ENCODE measurements at places on chromosomes 3 and 15.

DNA sequence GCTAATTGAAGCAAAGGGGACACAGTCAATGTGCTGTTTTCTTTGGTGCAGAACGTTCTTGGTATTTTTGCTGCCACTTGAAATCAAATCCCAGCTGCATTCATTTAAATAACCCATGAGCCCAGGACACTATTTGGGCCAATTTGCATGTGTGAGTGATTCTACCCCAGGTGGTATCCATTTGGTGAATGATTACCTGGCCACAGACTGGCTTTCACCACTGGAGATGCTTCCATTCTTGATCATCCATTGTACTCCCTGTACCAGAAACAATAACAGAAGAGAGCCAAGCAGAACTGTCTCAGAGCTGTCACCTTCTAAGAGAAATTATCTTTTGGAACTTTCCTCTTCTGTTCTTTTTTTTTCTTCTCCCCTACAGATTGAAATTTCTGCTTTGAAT, 139.7 kb upstream of the RARB start:
- DNase-seq = no peak

GRCh38 chr3:172918568-172919296, 168.2 kb downstream of the ECT2 start:
- no peak for DNase-seq

- DNase-seq = no peak
These were observed 113.7 kb upstream of the SMAD3 start for GRCh38 chr15:66951531-66952320.

- DNase-seq = no peak
These were observed 601.0 kb upstream of the EPHA6 start for GRCh38 chr3:96213393-96213792.

- DNase-seq = no peak
These were observed 697.6 kb upstream of the ALCAM start for GRCh38 chr3:104669083-104669482.

GRCh38 chr3:71035886-71036285, 547.6 kb downstream of the FOXP1 start:
- DNase-seq = no peak

GRCh38 chr3:5116538-5116937, 5.6 kb upstream of the ARL8B start:
- DNase-seq = no peak

DNA sequence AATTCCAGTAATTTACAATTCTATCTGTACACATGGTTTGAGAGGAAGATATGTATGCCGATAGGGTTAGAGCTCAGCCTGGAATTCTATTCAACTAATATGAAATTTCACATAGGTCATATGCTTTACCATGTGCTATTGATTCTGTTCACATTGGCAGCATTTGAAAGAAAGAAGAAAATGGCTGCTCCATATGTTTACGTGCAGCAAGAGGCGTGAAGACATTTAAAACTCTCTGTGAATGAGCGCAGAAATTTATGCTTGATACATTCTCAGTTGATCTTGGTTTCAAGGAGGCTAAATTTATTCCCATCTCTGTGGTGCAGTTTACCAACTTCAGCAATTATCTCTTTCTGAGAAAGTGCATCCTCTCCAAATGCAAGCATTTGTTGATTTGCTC, 478.9 kb downstream of the CNTN4 start:
- no peak for DNase-seq

GRCh38 chr3:129983561-129983960, 9.0 kb downstream of the TRH start:
- no peak for DNase-seq

DNA sequence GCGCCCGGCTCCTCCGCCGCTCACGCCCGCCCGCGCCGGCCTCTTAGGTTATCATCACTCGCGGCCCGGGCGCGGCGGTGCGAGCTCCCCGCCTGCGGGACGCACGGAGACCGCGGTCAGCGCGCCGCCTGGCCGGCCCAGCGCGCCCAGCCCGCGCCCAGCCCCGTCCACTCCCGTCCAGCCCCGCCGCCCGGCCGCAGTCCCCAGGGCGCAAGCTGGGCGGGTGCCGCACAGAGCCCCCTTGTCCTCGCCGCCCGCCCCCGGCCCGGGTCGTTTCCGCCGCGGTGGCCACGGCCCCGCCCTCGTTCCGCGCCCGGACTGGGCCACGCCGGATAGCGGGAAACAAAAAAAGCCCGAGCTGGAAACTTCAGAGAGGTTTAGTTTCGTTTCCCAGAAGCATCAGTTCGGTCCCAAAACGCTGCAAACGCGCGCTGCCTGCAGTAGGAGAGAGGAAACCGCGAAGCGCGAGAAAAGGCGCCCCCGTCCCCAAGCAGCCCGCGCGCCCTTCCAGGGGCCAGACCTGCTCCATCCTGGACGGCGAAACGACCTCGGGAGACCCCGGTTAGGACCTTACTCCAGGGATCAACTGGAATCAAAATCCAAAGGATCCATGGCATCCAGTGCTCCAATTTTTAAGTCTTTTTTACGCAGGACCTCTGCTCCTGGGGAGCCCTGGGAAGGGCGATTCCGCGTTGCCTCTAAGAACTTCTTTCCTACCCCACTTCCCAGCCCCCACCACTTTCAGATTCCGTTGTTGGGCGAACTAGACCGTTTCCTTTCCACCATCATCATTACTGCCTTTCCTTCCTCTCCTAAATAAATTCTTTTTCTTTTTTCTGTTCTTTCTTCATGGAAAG, at the start of gene ATP10A:
Gene ATP10A (minus strand): TSS at position 217 of the 857 bp plus-strand sequence. CDS start 231 bp downstream, outside the sequence.
- DNase-seq = no peak

DNA sequence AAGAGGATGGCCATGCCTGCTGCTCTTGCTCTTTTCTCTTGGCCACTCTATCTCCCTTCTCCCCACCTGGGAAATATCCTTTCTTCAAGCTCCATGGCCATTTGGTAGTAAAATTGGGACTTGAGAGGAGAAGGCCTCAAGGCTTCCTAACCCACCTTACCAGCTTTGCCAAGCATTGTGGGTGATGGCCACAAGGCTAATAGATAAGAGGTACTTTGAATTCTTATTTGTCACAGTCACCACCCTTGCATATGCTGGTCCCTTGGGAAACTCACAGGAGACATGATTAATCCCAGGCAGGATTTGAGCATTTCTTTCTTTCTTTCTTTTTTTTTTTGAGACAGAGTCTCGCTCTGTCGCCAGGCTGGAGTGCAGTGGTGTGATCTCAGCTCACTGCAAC, 37.2 kb downstream of the B3GNT5 start:
- DNase-seq = no peak

DNA sequence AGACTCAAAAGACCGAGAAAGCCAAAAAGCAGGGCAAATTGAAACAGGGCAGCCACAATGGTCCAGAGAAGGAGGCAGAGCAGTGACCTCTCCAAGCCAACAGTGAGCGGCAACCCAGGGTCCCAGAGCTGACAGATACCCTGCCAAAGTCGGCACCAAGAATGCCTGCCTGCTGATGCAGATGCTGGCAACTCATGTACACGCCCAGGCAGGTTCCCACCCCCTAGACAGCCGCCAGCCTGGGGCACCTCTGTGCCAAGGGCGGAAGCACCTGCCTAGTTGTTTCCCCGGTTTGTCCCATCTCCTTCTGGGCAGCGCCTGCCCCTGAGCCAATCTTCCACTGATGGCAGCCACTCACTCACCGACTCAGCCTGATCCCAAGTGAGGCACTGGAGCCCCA, 22.1 kb downstream of the KLHL25 start:
- DNase-seq = no peak

GRCh38 chr3:12148183-12148940, 10.3 kb downstream of the TIMP4 start:
- no peak for DNase-seq

- DNase-seq = no peak
These were observed 58.9 kb downstream of the LRRFIP2 start for GRCh38 chr3:37115446-37115845.

GRCh38 chr3:109553591-109554371, 216.4 kb upstream of the DPPA4 start:
- DNase-seq = no peak

- DNase-seq = no peak
These were observed 20.1 kb downstream of the ZDHHC3 start for GRCh38 chr3:44955917-44956316.

DNA sequence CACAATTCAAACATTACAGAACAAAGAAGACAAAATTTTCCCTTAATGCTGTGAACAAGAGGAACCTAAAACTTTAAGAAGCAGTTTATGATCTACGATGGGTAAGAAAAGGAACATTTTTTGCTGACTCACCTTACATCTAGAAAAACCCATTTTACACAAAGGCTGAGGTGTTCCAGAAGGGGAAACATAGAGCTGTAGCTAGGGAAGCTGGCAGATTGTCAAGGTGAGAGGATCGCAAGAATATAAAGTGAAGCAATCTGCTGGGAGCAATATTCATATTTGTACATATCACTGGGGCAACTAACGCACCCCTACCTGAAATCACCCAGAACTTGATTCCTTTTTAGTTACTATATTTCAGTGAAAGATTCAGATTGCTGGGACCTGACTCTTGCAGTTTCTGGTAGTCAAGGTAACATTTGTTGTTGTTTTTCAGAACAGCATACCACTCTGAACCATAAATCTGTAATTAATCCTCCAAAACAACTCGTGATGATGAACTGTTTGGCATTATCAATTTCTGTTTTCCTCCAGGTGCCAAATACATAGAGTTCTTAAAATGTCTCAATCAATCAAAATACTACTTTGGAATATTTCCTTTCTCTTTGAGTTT, 184.1 kb upstream of the LRRC3B start:
- DNase-seq = no peak

DNA sequence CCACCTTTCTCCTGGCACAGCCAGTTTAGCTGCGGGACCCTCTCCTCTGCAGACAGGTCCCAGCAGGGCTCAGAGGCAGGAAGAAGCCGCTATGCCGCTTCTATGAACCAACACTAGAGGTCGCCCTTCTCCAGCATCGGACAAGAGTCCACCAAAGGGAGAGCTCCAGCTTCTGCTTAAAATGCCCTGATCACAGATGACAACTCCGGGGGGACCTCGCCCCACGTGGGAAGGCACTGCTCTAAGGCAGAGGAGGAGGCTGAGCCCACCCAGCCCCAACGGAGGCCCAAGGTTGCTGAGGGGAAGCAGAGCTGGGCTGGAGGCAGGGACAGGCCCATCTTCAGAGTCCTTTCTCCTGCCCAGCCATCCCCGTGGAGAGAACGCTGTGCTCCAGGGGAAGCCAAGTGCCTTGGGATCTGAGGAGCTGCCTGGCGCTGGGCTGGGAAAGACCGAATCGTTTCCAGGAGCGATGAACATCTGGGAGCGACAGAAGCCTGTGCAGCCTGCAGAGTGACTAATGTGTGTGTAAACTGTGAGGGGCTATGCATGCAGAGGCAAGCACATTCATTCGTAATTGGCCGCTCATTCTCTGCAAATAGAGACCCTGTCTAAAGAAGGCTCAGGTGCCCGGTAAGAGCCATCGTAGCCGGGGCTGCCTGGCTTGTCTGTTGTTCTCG, 43.5 kb upstream of the BDH1 start:
- DNase-seq = no peak

GRCh38 chr3:137764001-137764433, at the start of gene SOX14:
SOX14 (plus strand) TSS chr3:137764315; CDS start chr3:137764785, 470 bp downstream.
- no peak for DNase-seq

GRCh38 chr3:143970773-143971358, 757 bp upstream of the DIPK2A start:
- peak; percentile 7 for DNase-seq

DNA sequence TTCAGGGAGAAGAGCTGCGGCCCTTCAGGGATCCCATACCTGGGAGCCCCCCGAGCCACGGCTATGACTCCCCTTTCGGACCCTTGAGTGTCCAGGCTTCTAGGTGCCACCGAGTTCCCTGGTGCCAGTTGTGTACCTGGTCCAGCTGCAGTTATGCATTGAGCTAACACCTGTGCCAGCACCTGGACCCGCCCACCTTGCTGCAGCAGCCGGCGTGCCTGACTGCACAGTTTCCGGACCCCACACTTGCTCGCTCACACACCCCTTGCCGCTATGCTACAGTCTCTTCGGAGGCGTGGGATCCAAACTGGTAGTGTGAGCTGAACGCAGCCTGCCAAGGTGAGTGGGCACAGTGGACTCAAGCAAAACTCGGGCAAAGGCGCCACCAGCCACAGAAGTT, 284.5 kb upstream of the ROBO1 start:
- DNase-seq = no peak

DNA sequence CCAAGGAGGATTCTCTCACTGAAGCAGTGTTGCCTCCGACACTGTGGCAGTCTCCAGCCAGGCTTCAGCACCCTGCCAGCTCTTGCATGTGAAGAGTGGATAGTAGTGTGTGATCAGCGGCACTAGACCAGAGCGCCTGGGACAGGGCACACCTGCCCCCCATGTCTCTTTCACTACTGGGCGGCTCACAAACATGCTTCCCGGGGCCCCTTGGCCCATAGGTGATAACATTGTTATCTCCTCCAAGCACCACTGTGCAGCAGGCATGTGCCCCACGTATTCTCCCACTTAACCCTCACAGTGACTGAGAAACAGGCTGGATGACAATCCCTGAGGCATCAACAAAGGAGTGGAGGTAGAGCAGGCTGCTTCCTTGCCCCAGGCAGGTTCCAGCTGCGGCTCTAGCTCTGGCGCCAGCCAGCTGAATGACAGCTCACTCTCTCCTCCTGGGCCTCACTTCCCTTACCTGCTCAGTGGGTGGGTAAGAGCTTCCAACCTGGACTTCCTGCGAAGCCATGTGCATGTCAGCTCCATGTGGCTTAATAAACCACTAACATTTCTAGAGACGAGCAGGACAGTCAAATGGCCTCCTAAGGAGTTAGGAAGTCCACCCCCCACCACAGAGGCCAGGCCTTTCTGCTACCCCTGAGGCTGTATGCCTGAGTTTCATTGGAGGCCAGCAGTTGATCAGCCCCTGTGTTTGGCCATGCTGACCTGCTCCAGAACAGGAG, 37.8 kb downstream of the KLF13 start:
- DNase-seq = no peak

- no peak for DNase-seq
These were observed 19.4 kb downstream of the CA12 start for GRCh38 chr15:63362196-63362595.

DNA sequence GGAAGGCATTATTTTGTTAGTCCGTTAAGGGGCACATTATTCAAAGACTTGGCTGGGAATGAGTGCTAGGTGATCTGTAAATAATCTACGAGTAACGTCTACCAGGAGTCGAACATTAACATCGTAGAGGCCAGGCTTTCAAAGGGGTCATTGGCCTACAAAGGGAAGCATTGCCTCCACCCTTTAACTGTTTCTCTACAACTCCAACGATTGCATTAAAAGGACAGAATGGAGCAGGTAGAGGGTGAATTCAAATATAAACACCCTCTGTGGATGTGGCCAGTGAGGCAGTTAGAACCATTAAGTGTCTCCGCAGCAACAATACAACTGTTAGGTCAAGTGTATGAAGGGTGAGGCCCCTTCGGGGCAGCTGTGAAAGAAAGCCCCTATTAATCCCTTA, 126.0 kb upstream of the LMOD3 start:
- no peak for DNase-seq
